Suprapubic skin (tissue), 4 donors: ENCODE measurements at places on chromosomes 2 and 18. TPM values are rescaled to one million over a fixed set of nuclear protein-coding genes. Genes with fewer than 3 reads are reported as not detected.

Gene CHAC2
- total RNA-seq: 1.4 TPM

Gene KATNAL2
- total RNA-seq: 1.1 TPM

Gene FLACC1
- 1.0 TPM for total RNA-seq

Gene GPR155
- total RNA-seq: 30.4 TPM

Gene SCN3A
- 0.97 TPM for total RNA-seq

Gene TPRKB
- total RNA-seq: 19.2 TPM

Gene TEX44
- total RNA-seq: not detected

Gene SNORC
- 39.7 TPM for total RNA-seq

Gene DCDC2C
- total RNA-seq: not detected

Gene DCC
- total RNA-seq: not detected

Gene CKAP2L
- 2.6 TPM for total RNA-seq

Gene SPATA3
- total RNA-seq: not detected

Gene ANKRD39
- total RNA-seq: 16.1 TPM

Gene GDF7
- 2.0 TPM for total RNA-seq

Gene RHBDD1
- total RNA-seq: 22.0 TPM

Gene IL1RN
- 135 TPM for total RNA-seq

Gene TAF4B
- total RNA-seq: 24.2 TPM

Gene BIRC6
- total RNA-seq: 319 TPM

Gene LYG2
- not detected for total RNA-seq

Gene CFAP65
- not detected for total RNA-seq

Gene IL36B
- 5.2 TPM for total RNA-seq

Gene ABCG5
- total RNA-seq: not detected

Gene DTYMK
- 18.0 TPM for total RNA-seq

Gene KYNU
- 3.9 TPM for total RNA-seq

Gene NT5DC4
- 4.2 TPM for total RNA-seq

Gene PHLPP1
- 56.6 TPM for total RNA-seq

Gene ASB18
- total RNA-seq: not detected

Gene TSPYL6
- total RNA-seq: not detected

Gene SLC11A1
- 16.1 TPM for total RNA-seq

Gene GKN2
- not detected for total RNA-seq

Gene TUBA4B
- not detected for total RNA-seq

Gene KCNJ3
- total RNA-seq: 0.26 TPM
